ENCODE measurements at places on chromosomes 3 and 15.

DNA sequence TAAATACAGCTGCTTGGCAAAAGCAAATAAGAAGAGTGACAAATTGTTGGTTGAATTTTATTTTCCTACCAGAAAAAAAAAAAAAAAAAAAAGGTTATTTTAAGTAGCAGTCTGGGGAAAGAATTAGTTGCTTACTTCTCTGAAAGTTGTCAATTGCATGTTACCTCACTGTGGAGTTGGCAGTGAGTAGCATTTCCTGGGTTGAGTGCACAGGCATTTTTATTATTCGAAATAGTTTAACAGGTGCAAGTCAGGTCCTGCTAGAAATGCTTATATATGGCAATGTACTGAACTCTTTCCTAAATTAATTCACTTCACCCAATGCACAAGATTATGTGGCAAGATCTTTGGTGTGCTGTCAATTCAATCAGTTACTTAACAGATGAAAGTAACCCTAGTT is 680.6 kb downstream of the EPHA3 start:
- no peak for DNase-seq

- DNase-seq, result no peak
Measured at GRCh38 chr15:50458348-50459112, 34.3 kb downstream of the USP8 start.

- DNase-seq, result no peak
Measured at GRCh38 chr15:29885183-29885582, 62.9 kb upstream of the TJP1 start.

GRCh38 chr3:98745718-98746117 is 17.4 kb upstream of the ST3GAL6 start:
- no peak for DNase-seq

DNA sequence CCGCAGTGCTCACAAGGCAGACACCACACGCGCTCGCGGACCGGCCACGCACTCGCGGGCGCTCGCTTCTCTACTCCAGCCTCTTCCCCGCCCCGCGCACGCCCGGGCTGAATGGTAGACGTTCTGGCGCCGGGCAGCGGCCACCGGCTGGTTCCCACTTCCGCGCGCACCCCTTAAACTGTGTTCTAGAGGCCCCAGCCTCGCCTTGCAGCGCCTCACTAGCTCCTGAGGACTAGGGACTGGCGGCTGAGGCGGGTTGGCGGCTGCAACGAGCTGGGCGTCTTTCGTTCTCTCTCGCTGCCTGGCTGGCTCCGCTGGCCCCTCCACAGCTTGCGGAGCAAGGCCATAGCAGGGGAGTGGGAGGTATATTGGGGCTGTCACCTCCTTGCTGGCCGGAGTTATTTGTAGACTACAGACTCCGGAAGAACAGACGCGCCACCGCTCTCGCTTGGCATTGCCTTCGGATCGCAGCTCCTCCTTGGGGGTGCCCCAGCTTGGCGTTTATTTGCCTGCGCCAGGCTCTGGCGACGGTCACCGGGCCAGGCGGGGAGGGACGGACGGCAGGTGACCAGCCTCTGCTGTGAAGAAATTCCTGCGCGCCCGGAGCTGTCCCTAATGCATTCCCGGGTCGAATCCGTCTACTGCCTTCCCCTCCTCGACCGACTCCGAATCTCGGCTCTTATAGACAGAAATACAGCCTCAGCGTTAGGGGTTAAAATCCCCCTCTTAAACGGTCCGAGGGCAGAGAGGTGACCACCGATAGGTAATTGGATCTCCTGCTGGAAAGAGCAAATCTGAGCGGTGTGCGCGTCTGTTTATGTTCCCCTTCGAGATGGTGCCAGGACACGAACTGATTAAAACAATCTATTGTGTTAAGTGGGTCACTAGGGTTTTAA is 1.3 kb downstream of the GREM1 start:
- no peak for DNase-seq

- DNase-seq, result no peak
Measured at GRCh38 chr3:48233542-48233941, 7.4 kb upstream of the ZNF589 start.

- no peak for DNase-seq
Measured at GRCh38 chr15:25624504-25625177, 185.8 kb upstream of the UBE3A start.

GRCh38 chr3:101814835-101815234 is 34.5 kb upstream of the NFKBIZ start:
- no peak for DNase-seq

GRCh38 chr3:15064299-15064834 is 748 bp downstream of the MRPS25 start:
- DNase-seq, result no peak

GRCh38 chr15:95210436-95210981 is 979.1 kb downstream of the MCTP2 start:
- no peak for DNase-seq

- no peak for DNase-seq
Measured at GRCh38 chr3:64501298-64501906, 186.4 kb downstream of the ADAMTS9 start.

DNA sequence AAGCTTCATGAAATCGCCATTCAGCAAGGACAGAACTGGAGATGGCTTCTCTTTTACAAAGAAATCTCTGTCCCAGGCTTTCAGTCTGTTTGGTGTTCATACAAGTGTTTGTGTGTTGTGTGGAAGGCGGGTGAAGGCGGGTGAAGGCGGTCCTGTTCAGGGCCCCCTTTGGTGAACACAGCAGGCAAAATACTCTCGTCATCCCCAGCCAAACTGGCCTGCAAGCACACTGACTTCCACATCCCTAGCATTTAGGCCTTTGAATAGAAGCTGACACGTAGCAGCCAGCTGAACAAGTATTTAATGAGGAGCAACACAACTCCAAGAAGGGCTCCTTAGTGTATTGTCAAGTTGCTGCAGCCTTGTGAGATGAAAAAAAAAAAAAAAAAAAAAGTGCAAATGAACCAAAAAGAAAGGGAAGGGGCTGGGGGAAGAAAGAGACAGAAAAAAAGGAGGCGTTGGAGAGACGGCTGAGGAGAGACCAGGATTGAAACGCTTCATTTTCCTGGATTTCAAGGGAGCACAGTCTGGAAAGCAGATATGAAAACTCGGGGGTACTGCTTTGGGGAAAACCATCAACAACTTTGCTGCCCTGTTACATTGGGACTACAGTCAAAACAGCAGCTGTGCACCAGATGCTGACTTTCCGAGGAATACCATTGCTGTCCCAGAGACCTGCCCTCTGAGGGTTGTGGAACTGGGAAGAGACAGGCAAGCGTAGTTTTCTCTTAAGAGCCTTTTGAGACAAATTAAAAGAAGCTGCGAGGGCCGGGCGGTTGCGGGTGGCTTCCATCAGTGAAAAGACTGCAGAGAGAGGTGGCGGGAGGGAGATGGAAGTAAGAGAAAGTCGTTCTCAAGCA is 74.6 kb downstream of the TGFBR2 start:
- DNase-seq, result no peak

GRCh38 chr3:73036694-73037591 is 24.5 kb upstream of the EBLN2 start:
- no peak for DNase-seq

- DNase-seq, result no peak
Measured at GRCh38 chr15:48861813-48862431, 16.0 kb upstream of the EID1 start.

DNA sequence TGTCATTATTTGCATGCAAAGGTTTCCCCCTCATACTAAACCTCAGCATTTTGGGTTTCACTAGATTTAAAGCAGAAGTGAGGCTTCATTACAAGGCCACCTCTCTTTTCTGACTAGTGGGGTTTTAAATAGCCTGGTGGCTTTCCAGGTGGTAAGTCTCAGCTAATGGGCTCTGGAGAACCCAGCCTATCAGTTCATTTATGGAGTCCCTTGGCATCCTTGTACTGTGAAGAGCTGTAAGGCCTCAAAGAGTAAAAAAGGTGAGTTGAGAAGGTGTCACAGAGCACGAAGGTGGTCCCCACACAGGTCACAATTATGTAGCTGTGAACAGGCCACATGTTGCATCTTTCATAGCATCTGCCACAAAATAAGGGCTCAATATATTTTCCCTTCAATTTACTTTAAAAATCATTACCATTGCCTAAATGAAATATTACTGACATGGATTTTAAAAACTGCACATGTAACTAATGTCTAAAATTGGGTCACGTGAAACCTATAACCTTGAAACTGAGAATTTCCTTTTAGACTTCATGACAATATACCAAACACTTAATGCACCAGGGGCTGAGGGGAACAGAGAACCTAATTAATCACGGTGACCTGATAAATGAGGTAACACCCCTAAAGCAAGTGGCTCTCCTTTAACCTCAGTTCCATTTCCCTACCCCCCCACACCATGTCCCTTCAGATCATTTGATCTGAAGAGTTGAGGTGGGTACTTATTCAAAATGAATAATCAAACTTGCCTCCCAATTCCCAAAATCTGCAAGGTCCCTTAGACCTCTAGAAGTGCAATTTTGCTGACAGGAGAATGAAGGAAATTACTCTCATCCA is 1.3 kb downstream of the NGLY1 start:
- no peak for DNase-seq

- no peak for DNase-seq
Measured at GRCh38 chr15:101136381-101137268, 115.2 kb downstream of the CHSY1 start.

DNA sequence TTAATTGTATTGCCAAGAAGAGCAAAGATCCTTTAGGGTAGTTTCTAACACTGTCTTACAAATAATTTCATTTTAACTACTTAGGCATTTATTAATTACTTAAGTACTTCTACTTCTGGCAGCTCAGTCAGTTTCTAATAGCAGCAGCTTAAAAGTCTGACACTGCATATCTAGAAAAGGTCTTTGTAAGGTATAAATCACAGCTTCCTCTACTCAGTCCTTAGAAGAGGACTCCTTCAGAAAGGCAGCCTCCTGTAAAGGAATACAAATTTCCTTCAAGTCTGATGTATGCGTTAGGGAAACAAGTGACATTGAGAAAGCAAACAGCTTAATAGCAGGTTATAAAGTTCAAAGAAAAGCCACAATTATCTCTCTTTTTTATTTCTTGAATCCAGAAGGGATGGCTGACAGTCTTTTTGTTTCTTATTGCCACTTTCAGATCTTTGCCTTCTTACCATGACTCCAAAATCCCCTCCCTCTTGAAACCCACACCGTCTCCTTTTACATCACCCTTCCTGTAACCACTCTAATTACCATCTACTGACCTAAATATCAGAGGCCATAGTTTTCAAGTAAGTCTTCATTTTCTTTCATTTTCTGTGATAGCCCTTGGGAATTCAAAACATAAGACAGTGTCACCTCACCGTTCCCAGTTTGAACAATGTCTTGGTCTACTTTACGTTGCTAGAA is 109.5 kb downstream of the CGGBP1 start:
- no peak for DNase-seq

- DNase-seq, result no peak
Measured at GRCh38 chr3:45381168-45381852, 7.1 kb upstream of the LARS2 start.

DNA sequence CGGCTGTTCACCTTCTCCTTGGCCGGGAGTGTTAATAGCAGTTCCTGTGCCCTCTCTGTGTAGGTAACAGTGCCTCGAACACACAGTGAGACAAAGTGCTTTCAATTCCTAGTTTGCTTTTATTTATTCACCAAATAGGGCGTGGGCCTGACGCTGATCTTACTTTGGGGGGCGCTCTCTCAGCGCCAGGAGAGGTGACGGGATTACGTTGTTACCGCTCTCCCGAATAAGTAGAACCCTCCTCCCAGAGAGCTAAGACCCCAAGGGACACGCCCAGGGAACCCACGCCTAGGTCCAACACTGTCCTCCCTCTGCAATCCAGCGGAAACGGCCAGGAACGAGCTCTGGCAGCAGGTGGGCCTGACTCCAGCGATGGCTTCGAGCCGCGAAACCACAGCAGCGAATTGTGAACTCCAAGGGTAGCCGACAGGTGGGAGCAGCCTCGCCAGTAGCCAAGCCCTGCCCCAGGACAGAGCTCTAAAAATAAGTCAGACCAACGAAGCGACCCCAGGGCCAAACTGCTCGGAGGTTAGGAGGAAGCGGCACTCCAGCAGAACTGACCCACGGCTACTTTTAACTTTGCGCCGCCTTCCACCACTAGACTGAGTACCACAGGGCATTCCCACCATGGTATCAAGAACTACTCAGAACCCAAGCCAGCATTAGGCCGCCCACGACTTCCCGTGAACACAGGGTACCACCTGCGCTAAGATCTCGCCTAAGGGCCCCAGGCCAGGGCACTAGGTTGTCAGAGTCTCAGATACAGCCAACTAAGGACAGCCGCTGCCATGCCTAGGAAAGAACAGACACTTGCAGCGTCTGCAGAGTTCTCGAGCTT is 1.6 kb upstream of the SIN3A start:
- peak; percentile 83 for DNase-seq

- DNase-seq, result no peak
Measured at GRCh38 chr3:71753701-71754609, at the start of gene GPR27. Gene GPR27 (plus strand): TSS chr3:71753855. CDS start chr3:71754050, 195 bp downstream.

GRCh38 chr15:101390060-101390459 is 95.0 kb upstream of the SNRPA1 start:
- DNase-seq, result peak; percentile 67

GRCh38 chr3:44234648-44235268 is 6.9 kb upstream of the TOPAZ1 start:
- DNase-seq, result no peak

GRCh38 chr3:124963755-124964154 is 29.2 kb upstream of the MUC13 start:
- no peak for DNase-seq

DNA sequence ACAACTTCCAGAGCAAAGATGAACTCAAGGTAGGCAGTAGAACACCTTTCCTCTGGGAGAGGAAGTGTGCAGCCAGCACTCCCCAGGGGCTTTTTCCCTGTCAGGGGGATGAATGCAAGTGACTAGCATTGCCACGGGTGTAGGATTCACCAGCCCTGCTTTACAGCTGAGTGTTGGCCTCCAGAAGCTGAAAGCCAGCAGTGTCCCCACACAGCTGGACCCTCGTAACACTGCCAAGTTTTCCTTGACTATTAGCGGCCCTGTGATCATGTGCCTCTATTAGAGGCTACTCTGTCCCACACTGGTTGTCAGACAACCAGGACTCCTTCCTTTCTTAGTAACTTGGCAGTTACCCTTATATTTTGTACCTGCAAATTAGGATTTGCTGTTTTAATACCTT is 104.9 kb upstream of the MANF start:
- no peak for DNase-seq

DNA sequence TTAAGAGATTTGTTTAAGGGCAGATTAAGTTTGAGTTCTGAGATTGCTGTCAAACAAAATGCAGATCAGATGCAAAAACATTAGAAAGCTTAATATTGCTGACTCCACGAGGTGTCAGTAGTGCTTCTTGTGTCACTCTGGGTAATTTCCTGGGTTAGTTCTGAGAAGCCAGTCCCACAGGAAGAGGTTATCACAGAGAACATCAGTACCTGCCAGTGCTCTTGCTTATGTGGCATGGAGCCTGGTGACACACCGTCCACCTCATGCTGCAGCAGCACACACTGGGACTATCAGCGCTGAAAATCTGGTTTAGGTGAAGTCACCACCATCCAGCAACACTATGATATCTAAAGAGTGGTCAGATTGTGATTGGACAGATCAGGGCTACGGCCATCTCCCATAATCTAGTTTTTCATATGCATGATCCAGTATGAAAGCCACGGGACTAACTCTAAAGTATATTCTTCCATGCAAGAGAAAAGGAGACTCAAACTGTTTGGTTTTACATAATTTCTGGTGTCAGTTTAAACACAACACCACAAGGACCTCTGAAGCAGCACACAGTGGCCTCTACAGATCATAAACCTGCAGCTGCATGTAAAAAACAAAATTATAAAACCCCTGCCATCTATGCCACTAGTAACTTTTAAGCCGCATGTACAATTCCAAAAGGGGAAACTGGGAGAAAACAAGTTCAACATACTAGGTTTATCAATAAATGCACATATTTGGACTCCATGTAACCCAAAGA is 36.1 kb upstream of the MYO5C start:
- DNase-seq, result no peak
